ENCODE measurements at places on chromosomes 3 and 15.

DNA sequence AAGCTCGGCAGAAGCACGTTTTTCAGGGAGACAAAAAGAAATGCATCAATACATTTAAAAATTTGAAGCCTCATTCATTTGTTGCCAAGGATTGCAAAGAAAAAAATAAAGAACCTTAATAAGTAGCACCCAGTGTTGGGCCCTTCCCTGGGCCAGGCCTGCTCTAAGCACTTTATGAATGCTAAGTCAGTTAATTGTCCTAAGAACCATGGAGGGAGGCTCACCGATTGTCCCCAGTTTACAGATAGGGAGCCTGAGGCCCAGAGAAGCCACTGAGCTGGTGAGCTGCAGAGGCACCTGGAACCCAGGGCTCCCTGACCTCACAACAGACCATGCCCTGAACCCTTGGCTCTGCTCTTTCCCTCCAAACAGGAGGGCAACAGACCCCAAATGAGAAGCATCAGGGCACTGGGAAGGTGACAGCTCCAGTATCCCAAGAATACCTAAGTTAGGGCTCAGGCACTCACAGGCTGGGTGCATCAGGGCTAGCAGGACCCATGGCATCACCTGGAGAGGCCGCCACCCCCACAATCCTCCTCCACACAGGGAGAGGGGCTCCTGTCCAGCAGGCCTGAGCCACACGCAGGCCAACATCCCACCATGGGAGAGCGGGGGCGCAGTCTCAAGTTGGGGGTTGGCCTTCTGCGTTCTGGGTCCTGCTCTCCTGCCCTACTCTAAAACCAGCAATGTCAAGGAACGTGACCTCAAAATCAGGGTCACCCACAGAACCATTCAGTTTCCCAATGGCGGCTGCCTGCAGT lies 3.9 kb downstream of the GRIP2 start:
- DNase-seq, result no peak

GRCh38 chr3:153897025-153897723 lies 224.0 kb upstream of the ARHGEF26 start:
- peak; percentile 62 for DNase-seq

DNA sequence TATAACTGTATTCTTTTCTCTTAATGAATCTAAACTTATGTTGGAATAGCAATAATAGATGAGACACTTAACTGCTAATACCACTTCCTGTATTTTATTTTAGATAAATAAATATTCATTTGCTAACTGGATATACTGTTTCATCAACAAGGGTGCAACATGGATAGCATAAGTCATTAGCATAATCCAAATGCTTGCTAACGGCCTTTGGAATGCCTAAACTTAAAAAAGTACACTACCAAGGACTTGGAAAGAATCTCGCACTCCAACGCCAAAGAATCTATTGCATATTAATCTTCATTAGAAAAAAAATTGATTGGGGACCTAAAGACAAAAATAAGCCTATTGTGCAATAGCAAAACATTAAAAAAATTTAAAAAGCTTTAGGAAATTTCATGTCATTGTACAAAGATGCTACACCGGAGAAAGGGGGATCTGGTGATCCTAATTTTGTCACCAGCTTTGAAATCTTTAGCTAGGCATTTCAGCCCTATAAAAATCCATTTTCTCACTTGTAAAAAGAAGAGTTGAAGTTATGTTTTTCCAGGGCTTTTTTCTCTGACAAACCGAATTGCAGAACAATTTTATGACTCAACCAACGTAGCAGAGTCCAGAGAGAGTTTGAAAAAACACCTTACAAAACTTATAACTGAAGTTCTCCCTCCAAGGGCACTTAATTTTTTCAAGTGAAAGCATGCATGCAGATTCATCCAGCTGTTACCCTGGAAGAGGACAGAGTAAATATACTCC lies 4.1 kb downstream of the VGLL3 start:
- no peak for DNase-seq

DNA sequence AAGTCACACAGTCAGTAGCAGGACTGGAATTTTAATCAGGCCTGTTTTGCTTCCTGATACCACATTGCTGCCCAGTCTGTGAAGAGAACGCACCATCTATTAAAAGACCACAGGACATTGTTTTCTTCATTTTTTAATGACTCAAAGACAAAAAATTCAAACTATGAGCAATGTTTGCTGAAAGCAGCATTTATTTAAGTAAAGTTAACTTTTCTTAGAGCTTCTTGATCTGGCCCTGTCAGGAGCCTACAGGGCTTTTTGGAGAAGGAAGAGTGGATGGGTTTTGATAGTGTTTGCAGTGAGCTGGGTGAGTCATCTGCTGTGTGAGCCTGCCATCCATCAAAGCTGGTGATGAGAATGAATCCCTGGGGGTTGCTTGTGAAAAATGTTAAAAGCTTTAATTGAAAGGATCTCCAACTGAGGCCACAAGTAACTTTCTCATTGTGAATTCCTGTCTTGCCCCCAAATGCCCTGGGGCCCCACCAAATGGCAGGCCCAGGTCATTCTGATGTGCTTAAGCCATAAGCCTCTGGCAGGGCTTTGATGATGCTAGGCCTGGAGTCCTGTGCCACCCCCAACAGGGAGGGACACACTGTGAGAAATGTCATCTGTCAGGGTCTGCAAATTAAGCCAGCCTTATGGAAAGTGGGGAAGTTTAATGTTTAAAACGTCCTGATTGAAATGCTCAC lies 136.2 kb upstream of the PFN2 start:
- peak; percentile 63 for DNase-seq

DNA sequence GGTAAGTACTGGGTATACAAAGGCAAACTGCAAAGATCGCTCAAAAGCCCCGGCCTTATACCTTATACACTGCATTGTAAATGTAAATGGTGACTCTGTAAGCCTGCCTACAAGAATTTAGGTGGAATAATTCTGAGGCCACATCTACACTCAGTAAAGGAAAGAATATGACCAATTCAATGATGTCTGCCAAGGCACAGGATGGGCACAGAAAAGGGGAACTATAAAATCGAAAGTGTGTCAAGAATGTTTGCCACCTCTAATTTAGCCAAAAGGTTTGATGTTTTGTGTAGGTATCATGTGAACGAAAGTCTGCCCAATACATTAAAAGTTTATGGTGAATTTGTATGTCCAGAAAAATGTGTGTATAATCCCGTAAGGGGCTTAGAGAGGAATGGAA lies 96.1 kb downstream of the FOXP1 start:
- no peak for DNase-seq

DNA sequence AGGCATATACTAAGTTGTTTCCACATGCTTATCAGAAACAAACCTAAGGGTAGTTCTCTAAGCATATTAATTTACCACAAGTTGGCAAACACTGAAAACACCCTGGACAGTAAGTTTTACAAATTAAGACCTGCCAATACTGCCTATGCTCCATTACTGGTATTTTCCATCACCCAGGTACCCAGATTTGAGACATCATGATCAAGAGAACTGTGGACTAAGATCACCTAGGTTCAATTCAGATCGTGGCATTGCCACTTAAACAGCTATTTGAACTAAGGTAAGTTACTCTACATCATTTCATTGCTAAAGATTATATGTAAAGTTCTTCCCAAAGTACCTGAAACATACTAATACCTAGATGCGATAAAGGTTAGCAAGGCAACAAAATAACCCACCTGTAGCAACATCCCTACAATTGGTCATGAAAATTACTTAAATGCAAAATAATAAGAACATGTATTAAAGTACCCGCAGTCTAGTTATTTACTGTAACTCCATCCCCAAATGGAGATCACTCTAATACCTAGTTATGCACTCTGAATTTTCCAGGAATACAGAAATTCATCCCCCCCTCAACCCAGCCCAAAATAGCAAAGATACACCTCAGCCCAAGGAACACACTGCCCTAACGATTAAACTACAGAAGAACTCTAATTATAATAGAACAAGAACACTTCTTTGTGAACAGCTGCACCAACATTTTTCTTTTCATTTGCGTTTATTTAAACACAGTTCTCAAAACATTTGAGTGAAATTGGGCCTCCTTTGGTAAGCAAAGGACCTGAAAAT lies 21.6 kb downstream of the TRA2B start:
- no peak for DNase-seq

DNA sequence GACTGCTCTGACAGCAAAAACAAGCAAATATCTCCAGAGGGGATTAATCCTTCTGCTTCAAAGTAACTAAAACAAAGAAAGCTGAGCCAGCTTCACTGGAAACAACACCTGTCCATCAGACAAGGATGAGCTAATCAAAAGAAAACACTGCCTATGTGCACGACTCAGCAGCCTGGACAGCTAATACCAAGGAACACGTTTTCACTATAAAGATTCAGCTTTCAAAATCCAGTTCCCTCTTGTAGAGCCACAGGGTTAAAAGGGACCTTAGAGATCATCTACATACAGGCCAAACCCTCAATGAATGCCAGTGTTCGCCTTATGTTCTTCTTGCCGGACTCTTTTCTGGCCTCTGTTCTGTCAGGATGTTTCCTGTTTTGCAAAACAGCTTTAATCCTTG lies 6.9 kb downstream of the TUSC7 start:
- DNase-seq, result peak; percentile 8

Data from kidney tubule cell (primary cell).